H7 (cell line): ENCODE measurements at places on chromosomes 7 and 10.

- no peak for DNase-seq
Measured at GRCh38 chr10:112631501-112632400, 184.7 kb downstream of the VTI1A start.

DNA sequence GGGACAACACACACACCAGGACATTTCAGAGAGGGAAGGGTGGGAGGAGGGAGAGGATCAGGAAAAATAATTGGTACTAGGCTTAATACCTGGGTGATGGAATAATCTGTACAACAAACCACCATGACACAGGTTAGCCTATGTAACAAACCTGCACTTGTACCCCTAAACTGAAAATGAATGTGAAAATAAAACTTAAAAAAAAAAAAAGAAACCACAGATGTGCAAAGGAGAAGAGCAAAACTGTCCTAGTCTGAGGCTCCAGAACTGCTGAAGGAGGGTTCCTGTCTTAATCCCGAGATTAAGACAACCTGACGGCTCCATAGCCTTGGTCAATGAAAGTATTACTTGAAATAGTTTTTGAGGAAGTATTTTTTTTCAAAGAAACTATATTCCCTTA is 423.0 kb downstream of the NEBL start:
- no peak for DNase-seq

DNA sequence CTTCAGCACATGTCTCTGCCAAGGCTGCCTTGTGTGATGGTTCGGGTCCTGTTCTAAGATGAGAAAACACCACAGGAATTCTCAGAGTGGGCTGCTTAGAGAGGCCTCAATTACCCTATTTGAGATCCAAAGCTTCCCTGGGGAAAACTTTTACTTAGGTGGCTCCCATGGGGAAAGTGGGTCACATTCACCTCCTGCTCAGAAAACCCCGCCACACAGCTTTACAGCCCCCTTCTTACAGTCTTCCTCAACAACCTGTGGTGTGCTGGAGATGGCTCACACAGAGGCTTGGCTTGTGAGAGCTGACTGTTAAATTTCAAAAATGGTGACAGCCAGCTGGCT is 36.6 kb upstream of the KCNIP2 start:
- no peak for DNase-seq

- no peak for DNase-seq
Measured at GRCh38 chr7:118918556-118918955, 694.1 kb downstream of the ANKRD7 start.

DNA sequence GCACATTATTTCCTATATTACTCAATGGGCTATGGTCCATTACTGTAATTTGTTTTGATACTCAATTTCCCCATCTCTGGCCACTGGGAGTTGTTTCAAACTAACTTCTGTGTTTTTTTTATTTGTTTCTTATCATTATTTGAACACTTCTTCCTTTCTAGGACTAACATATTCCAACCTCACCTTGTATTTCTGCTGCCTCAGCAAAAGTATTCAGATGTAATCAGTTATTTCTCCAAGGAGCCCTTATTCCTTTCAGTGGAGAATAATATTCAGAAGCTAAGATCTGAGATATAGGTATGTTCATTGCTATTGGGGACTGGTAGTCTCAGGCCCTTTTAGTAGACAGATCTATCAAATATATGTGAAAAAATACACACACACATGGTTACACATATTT is 36.9 kb downstream of the TMEM168 start:
- no peak for DNase-seq

DNA sequence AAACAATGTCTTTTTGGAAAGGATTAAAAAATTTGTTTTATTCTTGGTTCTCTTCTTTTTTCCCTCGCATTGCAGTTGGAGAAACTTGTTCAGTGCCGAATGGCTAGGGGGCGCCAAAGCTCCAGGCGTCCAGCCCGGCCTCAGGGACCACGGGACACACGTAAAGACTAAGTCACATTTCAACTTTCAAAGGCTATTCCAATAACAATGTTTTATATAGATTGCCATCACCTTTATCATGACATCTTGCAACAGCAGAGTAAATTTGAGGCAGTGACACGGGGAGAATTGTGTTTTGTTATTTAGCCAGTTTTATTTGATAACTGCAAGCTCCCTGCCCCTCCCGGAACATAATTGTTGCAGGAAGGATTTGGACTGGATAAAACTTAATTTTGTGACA is 2.2 kb upstream of the IGFBP3 start:
- peak; percentile 51 for DNase-seq

DNA sequence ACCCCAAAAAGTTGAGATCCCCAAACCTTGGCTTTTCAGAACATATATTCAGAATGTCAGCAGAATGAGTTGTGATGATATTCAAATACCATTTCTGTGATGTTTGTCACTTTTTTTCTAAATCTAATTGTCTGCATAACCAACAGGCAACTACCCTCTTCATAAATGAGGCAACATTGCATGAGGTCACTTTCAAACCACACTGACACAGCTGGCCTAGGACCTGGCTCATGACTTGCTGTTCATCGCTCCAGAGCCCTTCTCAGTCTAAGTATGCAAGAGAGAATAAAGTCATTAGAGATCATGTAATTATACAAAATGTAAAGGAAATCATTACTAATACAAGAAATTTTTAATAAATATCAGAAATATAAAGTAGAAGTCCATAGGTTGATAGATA is 681.9 kb downstream of the GRM8 start:
- DNase-seq = no peak

DNA sequence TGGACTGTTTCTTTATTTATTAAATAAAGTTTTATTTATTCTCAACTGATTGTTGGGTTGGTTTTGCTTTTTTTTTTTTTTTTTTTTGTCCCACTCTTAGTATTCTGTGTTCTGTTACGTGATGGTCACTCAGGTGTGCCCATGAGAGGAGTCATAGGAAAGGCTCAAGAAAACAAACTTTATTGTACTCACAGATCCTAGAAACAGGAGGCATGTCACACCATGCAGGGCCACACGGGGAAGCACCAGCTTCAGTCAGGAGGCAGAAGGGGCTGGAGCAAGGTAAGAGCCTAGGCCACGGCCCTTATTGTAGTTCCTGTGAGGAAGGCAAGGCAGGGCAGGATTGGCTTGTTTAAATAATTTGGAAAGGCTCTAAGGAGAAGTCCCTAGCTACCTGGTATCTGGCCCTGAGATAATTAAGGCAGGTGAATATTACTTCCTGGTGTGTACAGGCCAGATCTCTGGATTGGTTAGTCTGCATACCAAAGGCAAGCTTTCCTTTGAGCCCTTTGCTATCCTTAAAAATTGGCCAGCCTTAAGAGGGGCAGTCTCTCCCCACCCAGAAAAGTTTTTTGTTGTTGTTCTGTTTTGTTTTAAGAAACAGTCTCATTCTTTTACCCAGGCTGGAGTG is 8.3 kb downstream of the ATOH7 start:
- DNase-seq = peak; percentile 64

DNA sequence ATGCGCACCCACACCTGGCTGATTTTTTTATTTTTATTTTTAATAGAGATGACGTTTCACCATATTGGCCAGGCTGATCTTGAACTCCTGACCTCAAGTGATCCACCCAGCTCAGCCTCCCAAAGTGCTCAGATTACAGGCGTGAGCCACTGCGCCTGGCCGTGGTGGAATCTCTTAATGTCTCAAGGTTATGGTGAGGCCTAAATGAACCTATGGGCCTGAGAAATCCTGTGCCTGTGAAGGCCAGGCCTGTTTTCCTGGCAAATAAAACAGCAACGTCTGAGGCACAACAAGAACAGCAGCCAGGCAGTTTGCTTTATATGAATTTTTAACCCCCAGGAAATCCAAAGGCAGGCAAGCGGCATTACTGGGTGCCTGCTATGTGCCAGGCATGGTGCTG is 297.5 kb upstream of the ZMIZ1 start:
- no peak for DNase-seq

DNA sequence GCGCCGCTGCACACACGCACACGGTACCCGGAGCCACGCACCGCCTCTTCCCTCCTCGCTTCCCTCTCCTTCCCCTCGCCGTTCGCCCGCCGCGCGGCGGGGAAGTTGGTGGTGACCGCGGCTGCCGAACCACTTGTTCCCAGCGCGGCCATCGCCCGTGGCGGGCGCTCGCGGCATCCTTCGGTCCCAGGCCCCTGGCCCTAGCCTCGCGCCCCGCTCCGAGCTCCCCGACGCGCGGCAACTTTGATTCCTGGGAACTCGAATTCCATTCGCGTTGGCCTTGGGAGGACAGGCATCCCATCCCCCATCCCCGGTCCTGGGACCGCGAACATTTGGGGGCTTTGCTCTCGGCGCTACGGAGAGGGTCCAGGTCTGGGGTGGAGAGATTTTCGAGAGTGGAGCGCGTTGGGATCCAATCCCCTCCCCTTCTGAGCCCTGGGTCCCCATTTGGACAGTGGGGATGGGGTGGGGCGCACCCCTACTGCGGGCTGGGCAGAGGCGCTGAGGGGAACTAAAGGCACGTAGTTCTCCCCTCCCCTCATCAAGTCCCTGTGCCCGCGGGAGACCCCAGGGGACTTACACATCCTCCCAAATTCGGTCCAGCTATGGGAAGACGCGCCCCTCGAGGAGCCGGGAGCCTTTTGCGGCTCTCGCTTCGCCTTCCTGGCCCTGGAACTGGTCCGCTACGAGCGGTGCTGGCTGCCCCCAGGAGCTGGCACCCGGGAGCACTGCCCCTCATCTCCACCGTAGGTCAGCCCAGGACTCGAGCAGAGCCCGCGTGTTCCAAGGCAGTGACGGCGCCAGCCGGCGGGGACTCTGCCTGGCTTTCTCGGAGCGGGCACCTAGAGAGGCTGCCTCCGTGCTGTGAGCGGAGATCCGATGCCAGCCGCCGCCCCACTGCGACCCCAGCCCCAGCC is 834 bp downstream of the CDH23 start:
- DNase-seq = peak; percentile 86

GRCh38 chr10:27746397-27747095 is 927 bp upstream of the MKX start:
- peak; percentile 45 for DNase-seq

GRCh38 chr7:30733691-30734090 is 18.2 kb upstream of the INMT start:
- DNase-seq = no peak

DNA sequence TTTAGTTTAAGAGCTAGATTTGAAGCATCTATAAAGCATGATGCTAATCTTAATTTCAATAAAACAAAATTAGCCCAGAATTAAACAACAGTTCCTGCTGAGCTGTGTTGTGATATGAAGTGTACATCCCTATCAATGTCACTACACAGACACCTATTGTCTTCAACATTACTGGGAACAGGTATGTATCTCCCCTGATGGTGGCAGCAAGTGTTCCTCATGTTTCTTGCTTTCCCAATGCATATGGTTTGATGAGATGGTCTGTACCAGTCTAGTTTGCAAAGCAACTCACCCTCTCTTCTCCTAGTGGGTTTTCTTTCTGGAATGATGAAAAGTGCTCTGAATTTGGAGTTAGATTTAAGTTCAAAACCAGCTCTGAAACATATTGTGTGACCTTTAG is 38.1 kb downstream of the TSPAN12 start:
- DNase-seq = no peak

- no peak for DNase-seq
Measured at GRCh38 chr10:17989908-17990767, 38.4 kb downstream of the SLC39A12 start.

- no peak for DNase-seq
Measured at GRCh38 chr7:115106316-115106715, 184.4 kb downstream of the MDFIC start.

DNA sequence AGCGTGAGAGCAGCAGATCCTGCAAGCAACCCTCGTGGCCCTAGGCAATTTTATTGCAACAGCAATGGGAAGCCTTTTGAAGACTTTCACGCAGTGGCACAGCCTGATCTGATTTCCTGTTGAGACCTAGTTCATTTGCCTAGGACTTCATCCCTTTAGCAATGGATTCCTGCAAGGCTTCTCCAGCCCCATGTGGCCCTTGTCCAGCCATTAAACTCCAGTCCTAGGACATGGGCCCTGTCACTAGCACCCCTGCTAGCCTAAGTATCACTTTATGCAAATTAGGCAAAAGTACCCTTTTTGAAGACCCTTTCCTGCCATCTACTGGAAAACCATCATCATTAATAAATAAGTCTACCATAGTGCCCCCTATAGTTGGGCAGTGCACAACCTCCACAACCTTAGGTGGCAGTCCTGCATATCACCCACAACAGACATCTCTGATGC is 379.4 kb downstream of the GALNT17 start:
- DNase-seq = peak; percentile 63

DNA sequence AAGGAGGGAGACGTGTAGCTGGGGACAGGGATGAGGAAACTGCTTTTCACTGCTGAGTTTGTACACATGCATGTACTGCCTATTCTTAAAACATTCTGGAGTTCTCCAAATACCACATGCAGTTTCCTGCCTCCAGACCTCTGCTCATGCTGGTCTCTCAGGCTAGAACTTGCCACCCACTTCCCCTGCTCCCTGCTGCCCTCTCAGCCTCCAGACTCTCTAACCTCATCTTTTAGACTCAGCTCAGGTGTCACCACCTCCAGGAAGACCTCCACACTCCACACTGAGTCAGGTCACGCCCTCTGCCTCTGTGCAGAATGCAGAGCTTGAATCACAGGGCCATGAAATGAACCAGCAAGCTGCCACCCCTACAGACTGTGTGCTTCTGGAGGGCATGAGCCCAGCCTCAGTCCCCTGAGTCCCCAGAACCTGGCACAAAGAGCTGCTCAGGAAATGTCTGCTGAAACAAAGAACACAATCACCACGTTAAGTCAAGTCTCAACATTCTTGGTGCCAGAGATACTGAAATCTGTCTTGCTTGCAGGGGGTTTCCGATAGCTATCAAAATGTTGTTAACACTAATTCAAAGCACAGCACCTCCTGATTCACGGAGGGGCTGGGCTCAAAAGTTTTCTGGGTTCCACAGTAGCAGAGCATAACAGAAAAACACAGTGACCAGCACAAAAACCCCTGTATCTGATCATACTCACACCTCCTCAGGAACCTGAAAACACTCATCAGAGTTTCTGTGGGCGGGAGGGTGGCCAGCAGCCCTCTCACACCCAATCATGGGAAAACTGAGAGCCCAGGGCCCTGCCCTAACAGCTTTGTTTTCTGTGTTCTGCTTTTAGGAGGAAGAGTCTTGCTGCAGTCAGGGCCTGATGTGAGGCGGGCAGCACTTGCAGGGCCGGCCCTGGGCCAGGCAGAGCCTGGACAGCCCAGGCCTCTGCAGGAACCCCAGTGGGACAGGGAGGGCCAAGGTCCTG is 21.1 kb downstream of the FAM53B start:
- no peak for DNase-seq

DNA sequence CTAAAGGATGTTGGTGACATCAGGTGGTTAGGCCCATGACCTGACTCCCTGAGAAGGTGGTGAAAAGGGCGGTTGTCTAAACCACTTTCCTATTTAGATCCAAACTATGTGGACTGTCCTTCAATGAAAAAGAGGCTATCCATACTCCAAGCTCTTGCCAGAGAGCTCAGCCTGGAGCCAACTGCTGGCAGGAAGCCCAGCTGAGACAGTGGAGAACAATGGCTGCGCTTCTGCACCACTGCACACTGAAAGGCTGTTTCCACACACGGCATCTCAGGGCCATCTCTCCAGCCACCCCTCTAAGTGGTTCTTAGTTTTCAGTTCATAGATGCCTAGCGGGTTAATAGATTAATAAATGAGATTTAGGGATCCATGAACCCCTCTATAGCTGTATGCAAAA is 488.8 kb upstream of the ZMIZ1 start:
- no peak for DNase-seq
